SW 1271 (cell line): ENCODE measurements at places on chromosomes 7 and 10.

DNA sequence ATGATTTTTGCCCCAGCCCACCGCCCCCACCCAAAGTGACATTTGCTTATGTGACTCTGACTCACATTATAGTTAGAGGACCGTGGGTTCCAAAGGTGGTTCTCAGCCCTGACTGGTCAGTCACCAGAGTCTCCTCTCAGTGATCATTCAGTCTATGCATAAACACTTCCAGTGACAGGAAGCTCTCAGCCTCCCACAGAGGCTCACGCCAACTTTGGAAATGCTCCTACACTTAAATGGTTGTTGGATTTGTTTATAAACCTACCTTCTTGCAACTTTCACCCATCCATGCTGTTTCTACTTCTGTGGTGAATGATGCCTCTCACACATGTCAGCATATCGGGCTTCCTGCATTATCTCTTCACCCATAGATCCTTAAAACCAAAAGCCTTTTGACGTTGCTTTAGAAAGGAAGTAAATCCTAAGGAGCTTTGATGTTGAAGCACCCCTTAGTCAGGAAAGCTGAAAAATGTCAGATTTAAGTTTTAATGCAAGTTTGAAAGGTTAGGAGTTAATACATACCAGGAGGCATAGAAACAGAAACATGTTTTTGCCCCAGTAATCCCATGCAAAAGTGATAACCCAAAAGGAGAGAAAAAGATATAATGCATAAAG is 46.5 kb upstream of the FGL2 start:
- no peak for DNase-seq

DNA sequence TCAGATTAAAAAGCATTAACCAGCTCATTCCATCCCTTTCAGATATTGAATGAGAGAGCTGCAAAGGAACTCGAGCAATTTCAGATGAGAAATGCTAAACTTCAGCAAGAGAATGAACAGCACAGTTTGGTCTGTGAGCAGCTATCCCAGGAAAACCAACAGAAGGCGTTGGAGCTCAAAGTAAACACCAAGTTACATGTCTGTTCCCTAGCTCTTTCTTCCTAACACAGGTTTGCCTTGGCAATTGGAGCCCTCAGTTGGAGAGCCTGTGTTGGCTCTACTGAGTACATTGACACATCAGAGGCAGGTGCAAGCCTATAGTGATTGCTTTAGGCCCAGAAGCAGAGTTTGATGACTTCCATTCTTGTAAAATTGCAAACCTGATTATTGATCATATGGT is 14.7 kb downstream of the CFAP58 start:
- DNase-seq = no peak

- no peak for DNase-seq
Measured at GRCh38 chr10:19097151-19097550, 48.5 kb downstream of the MALRD1 start.

DNA sequence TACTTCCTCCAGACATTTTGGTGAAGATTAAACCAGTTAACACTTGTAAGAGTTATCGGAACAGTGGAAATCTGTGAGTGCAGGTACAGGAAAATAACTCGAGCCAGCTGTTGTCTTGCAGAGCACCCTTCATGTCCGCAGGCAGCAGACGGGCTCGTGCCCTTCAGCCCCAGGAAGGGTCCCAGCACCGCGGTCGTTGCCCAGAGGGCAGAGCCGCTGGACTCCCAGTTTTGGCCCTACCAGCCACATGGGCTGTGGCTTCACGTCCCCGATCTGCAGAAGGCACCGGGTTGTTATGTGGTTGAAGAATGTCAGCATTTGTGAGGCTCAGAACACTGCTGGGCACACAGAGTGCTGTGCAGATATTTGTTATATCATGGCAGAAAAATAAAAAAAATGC is 7.2 kb upstream of the ADARB2 start:
- no peak for DNase-seq

DNA sequence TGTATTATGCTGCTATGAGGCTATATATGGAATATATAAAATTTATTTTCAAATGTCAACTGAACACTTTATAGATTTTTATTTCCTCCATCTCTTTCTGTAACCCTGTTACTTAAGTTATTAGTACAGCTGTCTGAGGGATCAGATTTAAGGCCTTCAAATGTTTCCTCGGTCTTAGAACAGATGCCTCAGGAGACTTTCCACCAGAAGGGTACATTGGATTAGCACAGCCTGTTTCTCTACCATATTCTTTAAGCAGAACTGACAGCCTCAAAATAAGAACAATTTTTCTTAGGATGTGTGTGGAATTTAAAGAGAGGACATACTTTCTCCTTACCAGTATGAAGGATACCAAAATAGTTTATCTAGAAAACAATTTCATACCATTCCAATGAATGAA is 53.0 kb upstream of the HGF start:
- no peak for DNase-seq

- DNase-seq = no peak
Measured at GRCh38 chr10:62109587-62110293, 158.9 kb downstream of the RTKN2 start.

DNA sequence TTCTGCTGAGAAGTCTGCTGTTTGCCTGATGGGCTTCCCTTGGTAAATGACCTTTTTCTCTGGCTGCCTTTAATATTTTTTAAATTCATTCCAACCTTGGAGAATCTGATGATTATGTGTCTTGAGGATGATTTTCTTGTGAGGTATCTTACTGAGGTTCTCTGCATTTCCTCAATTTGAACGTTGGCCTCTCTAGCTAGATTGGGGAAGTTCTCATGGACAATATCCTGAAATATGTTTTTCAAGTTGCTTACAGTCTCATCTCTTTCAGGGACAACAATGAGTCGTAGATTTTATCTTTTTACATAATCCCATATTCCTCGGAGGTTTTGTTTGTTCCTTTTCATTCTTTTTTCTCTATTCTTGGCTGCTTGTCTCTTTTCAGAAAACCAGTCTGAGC is 208.4 kb downstream of the KIF20B start:
- DNase-seq = no peak
